ENCODE measurements at places on chromosomes 11 and 22.

GRCh38 chr11:74669211-74670160 lies 61.7 kb downstream of the CHRDL2 start:
- no peak for DNase-seq

GRCh38 chr11:19512618-19513017 lies 200.0 kb upstream of the NAV2 start:
- DNase-seq, result no peak

DNA sequence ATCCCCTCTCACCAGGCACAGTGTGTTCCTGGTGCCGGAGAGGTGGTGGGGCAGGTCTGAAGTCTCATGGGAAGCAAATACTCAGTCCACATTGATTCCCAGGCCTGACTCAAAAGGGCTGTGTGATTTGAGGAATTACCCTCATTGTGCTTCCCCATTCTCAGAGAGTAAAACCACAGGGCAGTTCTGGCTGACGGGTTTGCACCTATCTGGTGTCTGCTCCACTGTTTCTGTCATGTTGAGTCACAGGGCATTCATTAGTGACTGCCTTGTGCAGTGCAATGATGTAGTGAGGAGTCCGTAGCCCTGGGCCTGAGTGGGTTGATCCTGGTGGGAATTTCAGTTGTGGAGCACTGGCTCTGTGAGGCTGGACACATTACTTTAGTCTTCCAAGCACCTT lies 85.2 kb upstream of the ARHGAP20 start:
- DNase-seq, result no peak

DNA sequence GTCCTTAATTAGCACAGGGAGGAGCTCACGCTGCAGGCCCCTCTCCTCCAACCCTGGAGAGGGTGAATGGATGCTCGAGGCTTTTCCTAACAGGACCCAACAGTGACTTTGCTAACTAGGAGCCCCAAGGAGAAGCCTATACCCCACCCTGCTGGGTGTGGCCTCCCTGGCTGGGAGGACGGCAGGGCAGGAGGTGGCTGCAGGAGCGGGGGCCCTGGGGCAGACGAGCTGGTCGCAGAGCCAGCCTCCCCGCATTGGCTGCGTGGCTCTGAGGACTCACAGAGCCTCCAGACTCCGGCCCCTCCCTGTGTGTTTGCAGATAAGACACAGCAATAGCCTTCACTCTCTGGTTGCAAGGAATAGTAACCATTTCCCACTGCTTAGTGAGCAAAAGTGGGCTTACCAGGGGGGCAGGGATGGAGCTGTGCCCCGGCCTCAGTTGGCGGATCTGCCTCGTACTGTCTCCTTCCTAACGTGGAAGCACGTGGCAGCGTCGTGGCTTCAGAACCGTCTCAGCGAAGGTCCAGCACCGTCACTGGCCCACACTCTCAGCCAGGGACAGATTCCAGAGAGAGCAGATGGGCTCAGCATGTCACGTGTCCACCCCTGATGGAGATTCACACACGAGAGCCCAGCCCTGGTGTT lies 1087.5 kb downstream of the BRD1 start:
- DNase-seq, result no peak

DNA sequence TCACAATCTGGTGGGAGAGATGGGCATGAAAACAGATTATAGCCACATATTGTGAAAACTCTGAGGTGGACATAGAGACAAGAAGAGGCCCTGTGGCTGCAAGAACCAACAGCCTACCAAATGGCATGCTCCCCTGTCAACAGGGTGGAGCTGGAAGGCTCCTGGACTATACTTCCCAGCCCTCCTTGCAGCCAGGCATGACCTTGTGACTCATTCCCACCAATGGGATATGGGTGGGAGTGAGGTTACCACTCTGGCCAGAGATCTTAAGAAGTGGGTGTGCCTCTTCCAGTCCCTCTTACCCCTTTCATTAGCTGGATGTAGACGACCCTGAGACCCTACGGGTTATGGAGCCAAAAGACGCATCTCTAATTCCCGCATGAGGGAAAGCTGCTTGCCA lies 126.4 kb upstream of the ZBED5 start:
- no peak for DNase-seq

- DNase-seq, result no peak
Measured at GRCh38 chr22:33519071-33519973, 401.0 kb downstream of the LARGE1 start.

DNA sequence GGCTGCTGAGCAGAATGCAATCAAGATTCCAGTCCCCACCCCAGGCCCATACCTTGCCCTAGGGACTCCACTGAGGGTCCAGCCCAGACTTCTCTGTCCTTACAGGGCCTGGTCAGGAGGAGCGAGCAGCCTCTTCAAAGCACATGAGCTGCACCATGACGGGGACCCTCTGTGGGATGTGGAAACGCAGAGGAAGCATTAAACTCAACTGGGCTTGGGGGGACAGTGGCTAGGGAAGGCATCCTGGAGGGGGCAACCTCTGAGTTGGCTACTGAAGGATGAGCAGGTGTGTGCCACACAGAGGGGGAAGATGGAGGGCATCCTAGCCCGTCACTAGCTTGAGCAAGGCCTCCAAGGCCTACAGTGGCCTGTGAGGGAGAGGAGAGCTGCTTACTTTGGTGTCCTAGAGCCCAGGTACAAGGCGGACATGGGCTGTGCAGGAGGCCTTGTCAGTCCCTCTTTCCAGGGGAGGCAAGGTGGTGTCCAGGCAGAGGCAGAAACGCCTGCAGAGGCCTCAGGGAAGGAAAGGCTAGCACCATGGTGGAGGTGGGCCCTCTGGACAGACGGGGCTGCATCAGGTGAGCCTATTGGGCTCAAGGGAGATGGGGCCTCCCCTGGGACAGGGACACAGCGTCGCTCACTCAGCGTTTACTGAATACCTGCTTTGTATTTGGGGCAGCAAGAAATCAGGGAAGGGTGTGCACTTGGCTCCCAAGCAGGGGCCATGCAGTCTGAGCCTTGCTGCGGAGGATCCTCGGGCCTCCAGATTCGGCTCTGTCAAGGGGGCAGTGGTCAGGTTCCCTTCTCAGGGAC lies 14.3 kb downstream of the TTC38 start:
- DNase-seq, result no peak

GRCh38 chr11:15580056-15580774 lies 465.5 kb downstream of the INSC start:
- no peak for DNase-seq

- no peak for DNase-seq
Measured at GRCh38 chr11:84607975-84608836, 1018.9 kb downstream of the DLG2 start.
